Neural progenitor cell (in vitro differentiated cells): ENCODE measurements at places on chromosomes 1 and 21. TPM values are rescaled to one million over a fixed set of nuclear protein-coding genes. Genes with fewer than 3 reads are reported as not detected.
A peak's percentile ranks its signal among the peaks of the same experiment; 100 is the strongest.

BMP8B gene
- 0.24 and 0.28 TPM in 2 replicates for total RNA-seq

GUCA2B gene
- total RNA-seq: not detected in 2 replicates

DNA sequence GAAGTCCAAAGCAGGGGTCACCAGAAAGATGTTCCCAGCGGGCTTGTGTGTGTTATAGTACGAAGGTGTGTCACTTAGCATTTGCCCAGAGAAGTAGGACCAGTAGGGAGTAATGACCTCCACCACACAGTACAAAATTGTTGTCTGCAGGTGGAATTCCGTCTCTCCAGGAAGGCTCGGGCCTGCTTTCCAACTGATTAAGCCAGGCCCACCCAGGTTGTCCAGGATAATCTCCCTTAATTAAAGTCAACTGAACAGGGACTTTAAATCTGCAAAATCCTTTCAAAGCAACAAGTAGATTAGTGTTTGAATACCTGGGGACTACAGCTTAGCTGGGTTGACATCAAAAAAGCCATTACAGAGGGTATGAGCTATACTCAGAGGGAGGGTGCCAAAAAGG is 131.3 kb downstream of the BACH1 start:
- peak; percentile 65 for DNase-seq

GRCh38 chr1:37919277-37919676 is 27.6 kb downstream of the INPP5B start:
- peak; percentile 46 for DNase-seq
